ENCODE measurements at places on chromosomes 5 and 9.
A peak's percentile ranks its signal among the peaks of the same experiment; 100 is the strongest.

DNA sequence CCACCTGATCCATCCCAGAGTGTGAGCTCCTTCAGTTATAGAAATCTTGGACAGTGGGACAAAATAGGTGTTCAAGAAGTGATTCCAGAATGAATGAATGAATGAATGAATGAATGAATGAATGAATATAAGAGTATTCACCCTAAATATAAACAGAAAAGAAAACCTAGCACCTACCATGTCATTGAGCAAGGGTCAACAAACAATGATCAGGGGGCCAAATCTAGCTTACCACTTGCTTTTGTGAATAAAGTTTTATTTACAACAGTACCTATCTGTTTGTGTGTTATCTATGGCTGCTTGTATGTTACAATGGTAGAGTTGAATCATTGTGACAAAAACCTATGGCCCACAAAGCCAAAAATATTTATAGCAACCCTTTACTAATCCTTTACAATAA, 43.9 kb upstream of the CEP78 start:
- DNase-seq, result no peak

GRCh38 chr9:35749515-35750255, 598 bp downstream of the RGP1 start:
- DNase-seq, result peak; percentile 40

- no peak for DNase-seq
Measured at GRCh38 chr5:38431242-38431853, 125.1 kb downstream of the LIFR start.

- DNase-seq, result no peak
Measured at GRCh38 chr5:55908804-55909203, 57.6 kb downstream of the IL31RA start.

DNA sequence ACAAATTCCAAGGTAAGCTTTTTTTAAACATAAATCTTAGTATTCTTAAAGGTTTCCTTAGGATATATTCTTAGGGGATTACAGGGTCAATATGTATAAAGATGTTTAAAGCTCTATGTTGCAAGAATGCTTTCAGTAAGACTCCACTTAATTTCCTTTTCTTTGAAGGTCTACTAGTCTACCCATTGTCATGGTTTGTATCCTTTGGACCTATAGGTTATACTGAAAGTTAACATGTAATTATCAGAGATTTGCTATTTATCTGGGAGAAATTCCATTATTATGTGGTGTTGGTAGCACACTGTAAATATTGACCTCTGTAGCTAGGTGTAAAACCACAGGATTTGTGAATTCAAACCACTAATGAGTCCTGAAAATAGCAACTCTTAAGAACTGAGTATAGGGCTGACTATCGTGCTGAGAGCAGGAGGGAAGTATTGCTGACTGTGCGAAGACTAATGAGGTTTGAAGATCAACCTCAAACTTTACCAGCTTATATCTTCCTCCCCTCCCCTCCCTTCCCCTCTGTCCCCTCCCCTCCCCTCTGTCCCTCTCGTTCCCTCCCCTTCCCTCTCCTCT, 85.6 kb downstream of the GADD45G start:
- no peak for DNase-seq

GRCh38 chr5:96885518-96886338, 9.4 kb downstream of the ERAP2 start:
- DNase-seq, result no peak

DNA sequence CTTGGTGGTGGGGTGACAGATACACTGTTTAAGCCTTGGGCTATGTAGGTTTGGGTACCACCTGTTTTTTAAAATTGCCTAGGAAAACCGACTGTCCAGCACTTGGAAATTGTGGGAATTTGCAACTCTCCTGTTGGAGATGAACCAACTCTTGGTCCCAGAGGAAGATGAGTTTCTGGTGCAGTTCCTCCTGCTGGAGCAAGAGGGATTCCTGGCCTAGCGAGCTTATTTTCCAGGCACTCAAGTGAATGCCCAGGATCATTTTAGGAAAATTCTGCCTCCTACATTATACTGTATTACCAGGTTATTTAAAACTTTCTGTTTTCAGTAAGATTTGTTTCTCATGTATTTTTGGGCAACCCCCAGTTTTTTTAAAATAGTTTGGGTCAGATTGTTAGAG, 33.7 kb downstream of the AP3S1 start:
- DNase-seq, result no peak

DNA sequence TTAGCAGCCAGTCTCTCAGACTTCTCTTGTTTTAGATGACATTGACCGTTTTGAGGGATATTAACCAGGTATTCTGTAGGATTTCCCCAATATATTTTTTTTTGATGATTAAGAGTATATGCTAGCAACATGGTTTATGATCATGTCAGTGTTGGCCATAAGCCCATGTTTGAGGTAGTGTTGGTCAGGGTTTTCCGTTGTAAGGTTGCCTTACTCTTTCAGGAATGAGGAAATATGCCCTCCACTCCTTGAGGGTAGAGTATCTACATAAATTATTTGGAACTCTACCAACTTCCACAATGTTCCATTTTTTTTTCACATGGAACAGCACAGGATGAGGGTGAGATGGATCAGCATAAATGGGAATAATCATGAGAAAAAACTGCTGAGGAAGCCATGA, 188.4 kb upstream of the PRDM9 start:
- DNase-seq, result peak; percentile 90

DNA sequence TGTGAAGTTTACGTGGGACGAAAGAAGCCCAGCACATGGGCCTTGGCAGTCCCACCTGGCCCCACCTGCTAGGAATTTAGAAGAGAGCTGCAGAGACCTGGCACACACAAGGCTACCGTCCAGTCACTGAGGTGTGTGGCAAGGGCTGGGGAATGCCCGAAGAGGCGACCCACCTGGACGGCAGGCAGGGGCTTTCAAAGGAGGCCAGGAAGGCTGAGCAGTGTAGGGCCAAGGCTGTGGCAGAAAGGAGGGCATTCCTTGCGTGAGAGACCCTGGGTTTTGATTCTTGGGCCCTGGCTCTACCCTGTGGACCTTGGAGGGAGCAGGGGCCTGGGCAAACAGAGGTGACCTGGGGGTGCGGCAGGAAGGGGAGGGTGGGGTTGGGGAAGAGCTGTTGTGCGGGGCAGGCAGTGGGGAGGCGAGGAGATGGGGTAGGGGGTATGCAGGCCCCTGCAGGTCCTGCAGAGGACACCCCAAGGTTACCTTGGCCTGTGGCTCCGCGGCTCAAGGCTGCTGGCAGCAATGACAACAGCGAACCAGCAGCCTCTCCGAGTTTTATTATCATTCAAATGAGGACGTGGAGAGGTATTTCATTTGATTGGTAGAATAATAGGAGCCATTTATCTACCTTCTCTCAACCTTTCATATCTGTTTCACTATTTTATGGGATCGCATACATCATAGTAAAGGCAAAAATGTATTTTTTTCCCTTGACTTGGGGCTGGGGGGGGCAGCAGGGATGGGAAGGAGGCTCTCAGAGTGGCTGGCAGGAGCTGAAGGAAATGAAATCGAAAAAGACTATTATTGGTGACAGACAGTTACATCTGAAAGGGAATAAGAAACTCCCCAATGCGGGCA, 24.8 kb downstream of the TSPAN17 start:
- no peak for DNase-seq

GRCh38 chr5:76691467-76692273, 24.3 kb upstream of the F2R start:
- DNase-seq, result no peak

DNA sequence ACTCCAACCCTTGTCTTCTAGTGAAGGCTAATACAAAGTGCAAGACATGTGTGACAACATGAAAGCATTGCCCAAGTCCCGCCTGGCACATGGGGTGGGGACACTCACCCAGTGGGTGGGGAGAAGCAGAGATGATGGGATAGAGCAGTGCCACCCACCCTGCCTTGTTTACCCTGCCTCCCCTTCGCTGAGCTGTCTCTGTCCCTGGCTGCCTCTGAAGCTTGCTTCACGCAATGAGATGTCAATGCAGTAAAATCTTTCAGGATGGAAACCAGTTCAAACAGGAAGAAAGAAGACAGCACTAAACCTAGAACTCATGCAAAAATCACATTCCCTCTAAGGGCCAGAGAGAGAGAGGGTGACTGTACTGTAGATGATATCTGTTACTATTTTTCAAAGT, 148.0 kb downstream of the INSYN2B start:
- DNase-seq, result no peak
